Stimulated activated CD8-positive, alpha-beta memory T cell treated with anti-CD3 and anti-CD28 coated beads, Interleukin-7, amount 100 ng/mL, for 1 hour (primary cell): ENCODE measurements at places on chromosomes 2 and 18.

DNA sequence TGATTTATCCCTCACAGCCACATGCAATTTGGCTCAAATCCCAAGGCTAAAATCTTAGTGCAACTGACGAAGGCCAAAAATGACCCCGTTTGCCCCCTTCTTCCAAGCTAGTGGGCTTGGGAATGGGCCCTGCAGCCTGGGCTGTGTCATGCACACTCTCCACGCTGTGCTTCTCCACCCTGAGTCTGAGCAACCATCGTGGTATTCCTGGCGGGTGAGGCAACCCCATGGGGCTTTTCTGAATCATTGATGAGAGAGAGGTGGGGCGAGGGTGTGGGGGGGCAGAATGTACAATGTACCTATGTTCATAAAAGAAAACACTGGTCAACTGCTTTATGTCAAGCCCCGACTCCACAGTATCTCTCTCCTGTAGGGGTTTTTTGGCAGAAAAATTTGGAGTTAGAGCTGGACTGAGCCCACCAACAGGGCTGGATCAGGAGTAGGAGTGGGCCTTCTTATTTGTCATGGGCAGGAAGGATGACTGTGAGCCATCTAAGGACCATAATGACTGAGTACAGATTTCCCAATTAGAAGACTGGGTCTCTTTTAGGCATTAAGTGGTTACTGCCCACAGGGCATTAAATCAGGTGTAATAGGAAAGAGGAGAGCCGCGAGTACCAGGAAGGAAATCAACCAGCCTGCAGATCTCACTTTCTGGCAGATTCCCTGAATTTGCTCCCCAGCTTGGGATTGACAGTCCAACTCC is 8.9 kb downstream of the SULT1C2 start:
- no peak for DNase-seq

GRCh38 chr2:23354554-23354953 is 30.4 kb upstream of the KLHL29 start:
- DNase-seq: no peak

DNA sequence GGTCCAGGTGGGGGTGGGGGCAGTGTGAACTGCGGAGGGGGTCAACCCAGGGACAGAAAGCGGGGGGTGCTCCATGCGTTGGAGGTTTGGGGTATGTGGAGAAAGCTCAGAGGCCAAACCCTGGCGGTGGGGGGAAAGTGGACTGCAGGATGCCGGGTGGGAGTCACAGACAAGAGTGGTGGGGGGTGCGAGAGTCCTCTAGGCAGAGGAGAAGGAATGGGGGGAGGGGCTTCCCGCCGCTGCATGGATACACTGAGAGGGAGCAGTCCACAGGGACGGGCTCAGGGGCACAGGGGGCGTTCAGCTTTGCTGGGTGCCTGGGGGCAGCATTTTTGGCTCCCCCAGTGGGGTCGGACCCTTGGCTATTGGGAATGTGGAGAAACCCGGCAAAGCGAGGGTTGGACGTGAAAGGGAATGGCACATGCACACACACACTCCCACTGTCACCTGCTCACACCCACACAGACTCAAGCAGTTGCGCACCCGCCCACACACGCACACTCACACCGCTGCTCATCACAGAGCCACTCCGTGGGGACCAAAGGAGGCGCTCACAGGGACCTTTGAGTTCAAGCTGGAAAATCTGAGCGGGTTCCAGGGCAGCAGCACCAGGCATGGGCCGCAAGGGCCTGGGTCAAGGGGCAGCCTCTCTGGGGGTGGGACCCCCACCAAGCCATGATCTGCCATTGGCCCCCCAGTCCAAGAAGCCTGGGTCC is 7.7 kb downstream of the GBX2 start:
- no peak for DNase-seq

- DNase-seq: no peak
These were observed 52.5 kb upstream of the NABP1 start for GRCh38 chr2:191625446-191625845.

DNA sequence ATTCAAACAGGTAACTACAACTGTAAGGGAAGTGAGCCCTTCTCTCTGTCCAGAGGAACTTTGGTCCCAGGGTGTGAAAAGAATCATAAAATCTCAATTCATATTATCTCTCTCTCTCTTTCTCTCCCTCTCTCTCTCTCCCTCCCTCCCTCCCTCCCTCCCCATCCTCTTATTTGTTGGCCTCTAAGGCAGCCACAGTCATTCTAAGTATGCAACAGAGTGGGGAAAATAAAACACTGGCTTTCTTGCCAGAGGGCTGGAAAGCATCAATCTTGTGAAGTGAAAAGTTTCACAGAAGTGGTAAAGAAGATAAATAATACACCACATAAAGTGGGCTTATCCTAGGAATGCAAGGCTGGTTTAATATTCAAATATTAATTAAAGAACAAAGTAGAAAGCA is 95.6 kb upstream of the KCNH7 start:
- DNase-seq: no peak

GRCh38 chr2:12539336-12539735 is 177.4 kb upstream of the TRIB2 start:
- no peak for DNase-seq

- no peak for DNase-seq
These were observed 713.7 kb upstream of the CHAC2 start for GRCh38 chr2:53053937-53054336.

- no peak for DNase-seq
These were observed 16.8 kb upstream of the SULT1C4 start for GRCh38 chr2:108360776-108361468.

DNA sequence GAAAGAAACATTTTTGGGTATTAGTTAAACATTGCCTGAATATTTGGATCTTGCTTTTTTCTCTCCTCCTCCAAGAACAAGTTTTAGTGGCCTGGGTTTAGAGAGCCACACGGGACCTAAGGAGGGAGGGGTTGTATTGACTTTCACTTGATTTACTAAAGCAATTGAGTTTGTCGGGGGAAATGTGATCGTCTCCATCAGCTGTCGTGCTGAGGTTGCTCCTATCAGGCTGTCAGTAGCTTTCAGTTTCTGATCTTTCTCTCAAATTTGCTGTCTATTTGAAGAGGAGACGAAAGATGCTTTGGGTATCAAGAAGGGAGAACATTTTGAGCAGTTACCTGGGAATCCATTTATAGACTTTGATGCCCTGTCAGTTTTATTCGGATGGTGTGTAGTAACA is 106.0 kb downstream of the SETBP1 start:
- DNase-seq: no peak

- no peak for DNase-seq
These were observed 497.8 kb downstream of the EIPR1 start for GRCh38 chr2:2879781-2880180.

- no peak for DNase-seq
These were observed 31.6 kb downstream of the MBD2 start for GRCh38 chr18:54192900-54193299.

DNA sequence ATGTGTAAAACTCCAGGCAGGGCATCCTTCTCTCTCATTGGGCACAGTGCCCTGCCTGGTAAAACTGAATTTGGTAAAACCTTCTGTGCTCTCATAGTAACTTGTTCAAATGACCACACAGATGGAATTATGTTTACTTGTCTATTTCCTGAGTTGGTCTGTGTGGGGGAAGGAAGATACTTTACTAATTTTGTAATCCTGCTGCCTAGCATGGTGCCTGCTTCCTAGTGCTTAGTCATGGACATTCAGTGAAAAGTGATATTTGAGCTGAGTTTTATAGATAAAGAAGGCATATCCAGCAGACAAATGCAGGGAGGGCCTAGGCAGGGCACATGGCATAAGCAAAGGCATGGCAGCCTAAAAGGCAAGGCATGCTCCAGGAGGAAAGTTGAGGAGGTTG is 199.4 kb downstream of the FSHR start:
- DNase-seq: no peak

- no peak for DNase-seq
These were observed 5.9 kb downstream of the OBSL1 start for GRCh38 chr2:219565130-219566080.

GRCh38 chr2:223941579-223942277 is 3.4 kb downstream of the WDFY1 start:
- no peak for DNase-seq

GRCh38 chr2:42041377-42042127 is 6.3 kb upstream of the PKDCC start:
- no peak for DNase-seq

DNA sequence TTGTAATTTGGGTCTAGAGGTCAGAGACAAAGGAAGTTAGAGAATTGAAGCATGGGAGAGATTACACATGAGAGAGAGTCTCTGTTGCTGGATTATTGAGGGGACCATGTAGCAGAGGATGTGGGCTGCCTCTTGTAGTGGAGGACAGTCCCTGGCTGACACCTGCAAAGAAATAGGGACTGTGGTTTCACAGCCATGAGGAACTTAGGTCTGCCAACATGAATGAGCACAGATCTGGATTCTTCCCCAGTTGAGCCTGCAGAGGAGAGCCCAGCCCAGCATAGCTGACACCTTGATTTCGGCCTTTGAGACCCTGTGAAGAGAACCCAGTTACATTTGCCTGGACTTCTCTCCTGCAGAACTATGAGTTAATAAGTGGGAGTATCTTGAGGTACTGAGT is 179.5 kb upstream of the TWIST2 start:
- no peak for DNase-seq

DNA sequence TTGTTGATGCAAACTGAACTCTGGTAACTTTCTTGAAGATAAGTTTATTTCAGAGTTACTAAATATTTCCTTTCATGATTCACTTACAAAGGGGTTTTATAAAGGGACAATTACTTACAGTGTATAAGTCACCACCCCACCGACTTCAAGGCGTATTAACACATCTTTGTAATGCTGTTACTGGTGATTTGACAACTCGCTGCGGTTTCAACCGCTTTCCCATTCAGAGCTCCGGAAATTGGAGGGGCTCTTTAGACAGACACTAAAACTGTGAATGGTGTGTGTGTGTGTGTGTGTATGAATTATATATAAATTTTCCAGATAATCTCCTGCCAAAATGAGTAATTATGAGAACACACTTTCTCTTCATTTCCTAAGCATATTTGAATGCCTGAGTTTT is 4.9 kb downstream of the TM4SF20 start:
- peak; percentile 1 for DNase-seq

- DNase-seq: no peak
These were observed 1848.6 kb upstream of the CELF4 start for GRCh38 chr18:39414009-39414700.
